ENCODE measurements at places on chromosomes 12 and 14.

DNA sequence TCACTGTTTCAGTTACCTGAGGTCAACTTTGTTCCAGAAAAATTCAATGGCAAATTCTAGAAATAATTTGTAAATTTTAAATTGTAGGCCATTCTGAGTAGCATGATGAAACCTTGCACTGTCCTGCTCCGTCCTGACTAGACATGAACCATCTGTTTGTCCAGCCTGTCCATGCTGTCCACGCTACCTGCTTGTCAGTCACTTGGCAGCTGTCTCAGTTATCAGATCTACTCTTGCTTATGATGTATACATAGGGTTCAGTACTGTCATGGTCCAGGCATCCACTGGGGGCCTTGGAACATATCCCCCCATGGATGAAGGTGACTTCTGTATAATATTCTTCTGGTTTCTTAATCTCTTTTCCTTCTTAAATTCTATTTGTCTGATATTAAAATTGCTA lies 14.1 kb upstream of the EVL start:
- DNase-seq = no peak

- DNase-seq = no peak
Observed at GRCh38 chr12:22356231-22356630, 21.7 kb upstream of the ST8SIA1 start.

DNA sequence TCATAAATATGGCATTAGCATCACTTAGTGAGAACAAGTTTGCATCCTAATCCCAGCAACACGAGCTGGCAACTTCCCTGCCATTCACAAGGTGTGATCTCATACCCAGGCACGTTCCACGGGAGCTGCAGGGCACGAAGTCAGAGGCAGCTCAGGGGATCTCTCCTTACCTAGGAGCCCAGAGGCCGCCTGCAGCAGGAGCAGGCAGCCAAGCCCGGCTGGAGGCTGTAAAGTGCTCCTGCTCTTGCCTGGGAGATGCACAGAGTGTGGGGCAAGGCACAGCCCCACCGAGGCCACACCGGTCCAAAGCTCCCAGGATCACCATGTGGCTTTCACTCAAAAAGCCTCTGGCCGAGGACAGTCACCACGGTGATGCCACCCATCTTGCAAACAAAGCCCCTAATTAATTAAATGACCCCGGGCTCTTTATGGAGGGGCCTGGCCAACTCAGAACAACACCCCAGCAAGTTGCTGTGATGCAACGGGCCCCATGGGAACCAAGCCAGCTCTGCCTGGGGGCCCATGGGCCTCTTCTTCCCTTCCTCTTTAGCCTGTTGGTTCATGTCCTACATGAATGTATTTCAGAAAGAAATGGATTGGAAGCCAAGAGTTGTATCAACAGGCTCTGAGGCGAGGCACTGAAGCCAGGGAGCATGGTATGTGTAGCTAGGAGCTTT lies 26.5 kb downstream of the NUAK1 start:
- DNase-seq = no peak

GRCh38 chr12:124506145-124506831 lies 61.1 kb downstream of the NCOR2 start:
- DNase-seq = no peak

- no peak for DNase-seq
Observed at GRCh38 chr14:38790916-38791315, 312.1 kb downstream of the SEC23A start.

DNA sequence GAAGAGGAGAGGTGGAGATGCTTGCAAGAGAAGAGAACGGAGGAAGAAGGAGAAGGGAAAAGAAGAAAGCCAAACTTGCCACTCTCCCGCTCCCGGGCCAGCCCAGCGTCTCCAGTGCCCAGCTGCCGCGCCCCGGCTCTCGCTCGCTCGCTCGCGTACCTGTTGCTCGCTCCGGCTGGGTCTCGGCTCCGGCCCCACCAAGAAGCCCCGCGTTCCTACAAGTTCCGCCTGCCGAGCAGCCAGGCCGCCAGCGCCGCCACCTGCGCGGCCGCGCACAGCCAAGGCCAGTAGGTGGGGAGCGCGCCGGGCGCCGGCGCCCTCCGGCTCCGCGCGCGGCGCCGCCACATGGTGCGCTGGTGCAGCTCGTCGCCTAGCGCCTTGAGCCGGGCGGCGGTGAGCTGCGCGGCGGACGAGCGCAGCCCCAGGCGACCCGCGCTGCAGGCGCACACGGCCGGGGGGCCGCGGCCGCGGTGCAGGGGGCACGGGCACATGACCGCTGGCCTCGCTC lies 370 bp downstream of the HRK start:
- peak; percentile 67 for DNase-seq

DNA sequence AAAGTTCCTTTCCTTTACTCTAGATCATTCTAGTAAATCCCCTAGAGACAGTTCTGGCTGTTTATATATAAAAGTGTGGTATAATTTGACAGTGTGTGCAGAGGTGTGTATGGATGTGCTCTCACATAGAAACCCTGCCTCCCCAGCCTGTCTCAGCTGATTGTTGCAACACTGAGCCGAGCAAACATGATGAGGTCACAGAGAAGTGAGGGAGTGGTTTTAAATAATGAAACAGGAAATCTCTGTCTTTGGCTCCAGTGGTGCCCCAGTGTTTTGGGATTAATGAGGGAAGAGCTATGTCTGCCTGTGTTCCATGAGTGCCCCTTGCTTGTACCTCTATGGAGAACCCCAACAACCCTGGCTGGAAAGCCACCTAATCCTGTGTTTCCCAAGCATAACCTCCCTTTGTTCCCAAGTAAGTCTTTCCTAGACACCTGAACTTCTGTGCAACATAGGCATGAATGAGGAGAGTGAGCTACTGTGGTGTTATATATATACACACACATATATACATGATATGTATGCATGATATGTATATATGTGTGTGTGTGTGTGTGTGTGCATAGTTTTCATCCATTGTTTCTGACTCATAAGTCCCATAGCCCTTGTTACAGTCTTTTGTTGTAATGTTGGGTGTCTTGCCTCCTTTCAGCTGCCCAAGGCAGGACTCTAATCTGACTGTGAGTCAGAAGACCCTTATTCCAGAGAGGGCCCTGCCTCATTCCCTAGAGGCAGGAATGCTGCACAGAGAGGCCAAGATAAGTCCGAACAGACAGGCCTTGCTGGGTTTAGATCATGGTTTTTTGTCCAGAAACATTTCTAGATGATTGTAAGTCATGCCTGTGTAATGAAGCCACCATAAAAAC lies 18.0 kb downstream of the TRAF3 start:
- DNase-seq = no peak

GRCh38 chr12:88753066-88753465 lies 172.8 kb upstream of the KITLG start:
- no peak for DNase-seq

DNA sequence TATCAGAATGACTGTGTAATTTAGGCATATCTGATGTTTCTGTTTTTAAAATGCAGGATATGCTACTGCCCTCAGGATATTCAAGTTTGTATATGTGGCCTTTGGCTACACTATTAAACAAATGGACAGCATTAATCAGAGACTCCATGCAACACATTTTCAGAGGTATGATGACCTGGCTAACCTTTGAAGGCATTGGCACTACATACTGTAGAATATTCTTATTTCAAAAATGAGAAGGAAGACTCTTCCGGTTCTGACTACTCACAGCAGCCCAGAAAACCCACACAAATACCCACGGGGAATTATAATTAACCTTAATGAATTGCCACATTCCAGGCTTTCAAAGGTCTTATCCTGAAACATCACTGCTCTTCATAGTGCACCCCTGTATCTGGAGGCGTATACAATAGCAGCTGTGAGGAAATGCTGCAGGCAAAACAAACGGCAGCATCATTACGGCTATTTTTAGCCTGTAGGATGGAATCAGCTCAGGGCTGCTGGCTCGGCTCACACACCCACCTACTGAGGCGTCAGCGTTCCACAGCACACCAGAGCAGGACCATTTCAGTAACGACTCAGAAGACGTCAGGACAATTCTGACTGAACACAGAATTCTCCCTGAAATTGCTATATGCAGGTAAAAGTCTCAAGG lies 648.5 kb downstream of the RPS29 start:
- no peak for DNase-seq

DNA sequence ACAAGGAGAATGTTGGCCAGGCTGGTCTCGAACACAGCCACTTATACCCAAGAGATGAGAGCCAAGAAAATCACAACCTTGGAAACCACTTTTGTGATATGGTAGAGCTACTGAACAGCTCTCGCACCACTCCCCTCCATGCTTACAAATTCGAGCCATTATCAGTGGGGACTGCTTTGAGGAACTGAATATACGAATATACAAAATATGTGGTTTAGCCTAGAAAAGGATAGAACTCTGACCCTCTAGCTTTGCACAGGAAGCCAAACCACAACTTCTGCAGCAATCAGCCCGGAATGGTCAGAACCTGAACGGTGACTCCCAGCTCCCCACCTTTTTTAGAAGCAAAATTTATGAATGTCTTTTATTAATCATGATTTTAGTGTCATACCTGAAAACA lies 129.8 kb upstream of the TMEM132C start:
- no peak for DNase-seq

Measured in activated T-cell treated with anti-CD3 and anti-CD28 coated beads, Interleukin-2, amount 50 U/mL, for 48 hours (primary cell).